Activated CD8-positive, alpha-beta memory T cell treated with anti-CD3 and anti-CD28 coated beads, Interleukin-2, amount 10 ng/mL, durations not matched to agents 7 days and 5 days (primary cell): ENCODE measurements at places on chromosomes 2 and 18. TPM values are rescaled to one million over a fixed set of nuclear protein-coding genes. Genes with fewer than 3 reads are reported as not detected.

- H3K36me3 ChIP-seq, result no peaks in the 10 kb centered on the region
- no peaks in the 10 kb centered on the region for H3K4me1 ChIP-seq
- no peak for DNase-seq
- H3K27ac ChIP-seq, result no peak overlapping the region
- H3K4me3 ChIP-seq, result no peak overlapping the region
Observed at GRCh38 chr18:398935-399630, 101.4 kb downstream of the COLEC12 start.

DNA sequence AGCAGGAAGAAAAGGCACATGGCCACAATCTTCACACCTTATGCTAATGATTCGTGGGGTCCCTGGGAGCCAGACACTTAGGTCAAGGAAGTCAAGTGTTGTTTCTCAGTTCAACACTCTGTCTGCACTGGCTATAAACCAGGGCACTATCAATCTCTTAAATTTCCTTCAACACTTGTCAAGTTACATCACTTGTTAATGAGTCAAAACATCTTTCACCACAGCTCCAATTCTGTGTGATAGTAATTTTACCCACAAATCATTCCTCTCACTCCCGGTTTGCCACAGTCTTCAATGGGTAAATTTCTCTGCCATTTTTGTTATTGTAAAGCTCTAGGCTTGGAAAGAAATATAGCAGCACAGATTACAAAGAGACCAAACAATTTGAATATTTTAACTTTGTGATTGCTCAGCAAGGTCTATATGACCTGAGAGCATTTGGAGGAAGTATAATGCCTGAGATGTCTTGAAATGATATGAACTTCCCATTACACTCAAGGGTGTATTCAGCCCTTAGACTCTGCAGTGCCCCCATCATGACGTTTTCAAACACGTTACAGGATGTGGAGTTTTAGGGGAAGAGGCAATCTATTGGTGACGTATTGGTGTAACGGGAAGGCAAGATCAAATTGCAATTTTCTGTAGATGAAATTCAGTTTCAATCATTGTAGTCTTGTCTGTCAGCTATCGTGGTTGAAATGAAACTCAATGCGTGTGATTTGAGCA, 78.7 kb downstream of the ICOS start:
- H3K4me1 ChIP-seq, result peaks cover 32% of the 10 kb centered on the region
- peaks cover 3% of the 10 kb centered on the region for H3K27me3 ChIP-seq
- H3K27ac ChIP-seq, result peak overlapping the region; percentile 52
- peaks cover 13% of the 10 kb centered on the region for H3K36me3 ChIP-seq

- H3K36me3 ChIP-seq, result peaks cover 26% of the 10 kb centered on the region
- H3K4me1 ChIP-seq, result peaks cover 50% of the 10 kb centered on the region
- no peak for DNase-seq
- H3K4me3 ChIP-seq, result no peak overlapping the region
- no peaks in the 10 kb centered on the region for H3K27me3 ChIP-seq
Observed at GRCh38 chr2:96308248-96308647, 2.9 kb upstream of the SNRNP200 start.

DNA sequence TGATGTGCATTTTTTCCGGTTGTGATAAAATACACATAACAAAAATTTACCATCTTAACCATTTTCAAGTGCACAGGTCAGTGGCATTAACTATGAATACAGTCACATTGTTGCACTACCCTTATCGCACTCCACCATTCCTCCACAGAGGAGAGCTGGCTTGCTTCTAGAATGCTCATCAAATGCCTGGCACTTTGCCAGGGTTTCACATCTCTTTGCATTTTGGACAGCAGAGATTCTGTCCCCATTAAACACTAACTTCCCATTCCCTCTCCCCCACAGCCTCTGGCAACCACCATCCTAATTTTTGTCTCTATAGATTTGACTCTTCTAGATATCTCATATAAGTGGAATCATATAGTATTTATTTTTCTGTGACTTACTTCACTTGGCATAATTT, 165.0 kb downstream of the ASB1 start:
- no peaks in the 10 kb centered on the region for H3K27me3 ChIP-seq
- H3K4me3 ChIP-seq, result no peak overlapping the region
- H3K4me1 ChIP-seq, result no peaks in the 10 kb centered on the region

DNA sequence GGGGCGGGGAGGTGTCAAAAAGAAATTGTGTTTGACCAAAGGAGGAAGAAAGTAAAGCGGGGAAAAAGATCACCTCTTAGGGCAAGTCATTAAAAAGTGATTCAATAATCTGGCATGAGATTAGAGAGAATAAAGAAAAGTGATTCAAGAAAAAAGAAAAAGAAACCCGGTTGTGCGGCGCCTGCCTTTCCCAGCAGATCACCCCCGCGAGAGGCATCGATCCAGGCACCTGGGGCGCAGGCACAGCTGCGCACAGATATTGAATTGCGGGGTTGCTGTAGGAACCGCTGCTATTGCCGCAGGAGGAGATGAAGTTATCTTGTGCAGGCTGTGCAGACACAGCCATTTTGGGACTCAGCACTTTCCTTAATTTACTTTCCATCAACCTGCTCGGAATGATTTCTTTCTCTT, 71.2 kb downstream of the PLB1 start:
- H3K36me3 ChIP-seq, result peaks cover 7% of the 10 kb centered on the region
- H3K27me3 ChIP-seq, result peaks cover 18% of the 10 kb centered on the region
- H3K27ac ChIP-seq, result peak overlapping the region; percentile 84
- peak overlapping the region; percentile 84 for H3K4me3 ChIP-seq
- H3K4me1 ChIP-seq, result peaks cover 22% of the 10 kb centered on the region

DNA sequence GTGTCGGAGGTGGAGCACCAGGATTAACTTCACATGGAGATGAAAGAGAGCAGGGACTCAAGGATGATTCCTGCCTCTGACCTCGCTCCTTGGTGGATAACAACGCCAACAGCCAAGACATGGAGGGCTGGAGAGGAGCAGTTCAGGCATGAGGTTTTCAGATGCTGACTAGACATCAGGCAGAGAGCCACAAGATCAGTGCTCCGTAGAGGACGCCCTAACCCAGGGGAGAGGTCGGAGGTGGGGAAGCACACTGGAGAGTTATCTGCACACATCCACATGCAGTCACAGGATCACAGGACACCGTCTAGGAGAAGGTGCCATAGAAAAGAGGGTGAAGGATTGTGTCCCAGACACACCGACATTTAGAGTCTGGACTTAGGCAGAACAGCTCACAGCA, 344.3 kb downstream of the EIPR1 start:
- no peaks in the 10 kb centered on the region for H3K36me3 ChIP-seq
- no peaks in the 10 kb centered on the region for H3K27me3 ChIP-seq
- no peak overlapping the region for H3K4me3 ChIP-seq

DNA sequence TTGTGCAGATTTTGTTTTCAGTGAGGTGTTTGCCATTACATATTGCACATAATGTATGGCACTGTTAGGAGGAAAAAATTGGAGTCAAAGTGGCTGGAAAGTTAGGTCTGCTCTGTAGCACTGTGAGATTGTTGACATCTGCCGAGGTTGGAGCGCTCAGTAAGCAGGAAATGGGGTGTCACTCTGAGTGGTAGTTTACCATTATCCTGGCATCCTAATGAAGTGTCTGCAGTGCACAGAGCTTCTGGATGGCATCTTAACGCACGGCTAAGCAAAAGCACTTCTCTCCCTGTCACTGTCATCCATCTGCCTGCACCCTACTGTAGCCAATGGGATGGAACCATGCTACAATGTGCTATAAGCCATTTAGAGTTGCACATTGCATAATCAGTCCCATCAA, 561.9 kb downstream of the ARHGAP15 start:
- no peaks in the 10 kb centered on the region for H3K27me3 ChIP-seq
- H3K4me3 ChIP-seq, result no peak overlapping the region
- peaks cover 39% of the 10 kb centered on the region for H3K36me3 ChIP-seq
- no peak for DNase-seq
- H3K4me1 ChIP-seq, result peaks cover 41% of the 10 kb centered on the region
- peak overlapping the region; percentile 16 for H3K27ac ChIP-seq

DNA sequence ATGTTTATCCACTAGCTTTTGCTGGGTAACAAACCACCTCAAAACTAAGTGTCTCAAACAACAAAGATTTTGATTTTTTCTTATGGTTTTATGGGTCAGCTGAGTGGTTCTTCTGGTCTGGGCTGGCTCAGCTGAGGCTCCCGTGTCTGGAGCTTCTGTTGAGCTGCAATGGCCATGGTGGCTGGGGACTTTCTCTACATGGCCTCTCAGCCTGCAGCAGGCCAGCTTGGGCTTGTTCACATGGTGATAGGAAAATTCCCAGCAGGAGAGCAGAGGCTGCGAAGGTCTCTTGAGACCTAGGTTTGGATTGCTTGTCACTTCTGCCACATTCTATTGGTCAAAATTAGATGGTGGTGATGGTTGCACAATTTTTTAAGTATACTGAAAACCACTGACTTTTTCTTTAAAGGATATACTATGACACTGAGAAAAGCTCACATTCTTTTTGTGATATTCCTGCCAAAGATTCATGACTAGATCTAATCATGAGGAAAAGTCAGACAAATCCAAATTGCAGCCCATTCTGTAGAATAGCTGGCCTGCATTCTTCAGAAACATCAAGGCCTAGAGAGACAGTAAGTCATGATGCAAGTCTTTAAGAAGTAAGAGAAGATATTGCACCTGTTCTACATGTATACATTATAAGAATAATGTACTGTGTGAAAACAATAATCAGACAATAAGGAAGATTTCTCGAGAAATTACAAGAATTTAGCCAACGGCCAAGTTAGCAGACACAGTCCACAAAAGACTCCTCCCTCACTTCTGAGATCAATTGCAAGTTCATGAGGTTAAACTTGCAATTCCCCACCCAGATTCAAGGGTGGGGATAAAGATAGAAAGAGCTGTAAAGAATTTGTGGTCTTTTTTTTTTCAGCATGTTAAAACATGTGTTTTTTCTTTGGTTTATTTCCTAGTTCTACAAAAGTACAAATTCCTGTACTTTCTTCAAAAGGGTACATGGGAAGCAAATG, 35.0 kb upstream of the IL1R2 start:
- no peak for DNase-seq
- peaks cover 4% of the 10 kb centered on the region for H3K36me3 ChIP-seq
- H3K27me3 ChIP-seq, result no peaks in the 10 kb centered on the region
- H3K27ac ChIP-seq, result no peak overlapping the region
- no peaks in the 10 kb centered on the region for H3K4me1 ChIP-seq

- H3K4me1 ChIP-seq, result no peaks in the 10 kb centered on the region
- no peak overlapping the region for H3K4me3 ChIP-seq
- DNase-seq, result no peak
- H3K27ac ChIP-seq, result no peak overlapping the region
- H3K27me3 ChIP-seq, result no peaks in the 10 kb centered on the region
Observed at GRCh38 chr2:104092886-104093285, 761.0 kb upstream of the POU3F3 start.

DNA sequence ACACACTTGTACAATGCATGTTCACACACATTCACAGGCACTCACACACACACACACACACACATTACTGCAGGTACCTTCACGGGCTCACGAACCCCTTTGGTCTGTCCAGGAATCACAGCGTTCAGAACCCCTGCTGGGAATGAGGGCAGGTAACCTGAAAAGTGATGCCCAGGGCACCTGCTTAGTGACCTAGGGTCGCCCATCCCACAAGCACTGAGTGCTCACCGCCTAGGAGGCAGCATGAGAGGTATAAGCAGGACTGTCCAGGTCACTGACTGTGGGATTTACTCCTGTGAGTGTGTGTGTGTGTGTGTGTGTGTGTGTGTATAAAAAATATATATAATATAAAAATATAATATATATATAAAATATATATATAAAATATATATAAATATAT, 150.9 kb downstream of the GALR1 start:
- no peaks in the 10 kb centered on the region for H3K4me1 ChIP-seq
- no peaks in the 10 kb centered on the region for H3K36me3 ChIP-seq
- H3K4me3 ChIP-seq, result no peak overlapping the region
- DNase-seq, result no peak
- H3K27ac ChIP-seq, result no peak overlapping the region

PPP1R1C gene
- not detected for total RNA-seq
